ENCODE measurements at places on chromosomes 5 and 9.
A peak's percentile ranks its signal among the peaks of the same experiment; 100 is the strongest.

GRCh38 chr9:121814594-121814993, 163.2 kb downstream of the DAB2IP start:
- DNase-seq, result no peak

DNA sequence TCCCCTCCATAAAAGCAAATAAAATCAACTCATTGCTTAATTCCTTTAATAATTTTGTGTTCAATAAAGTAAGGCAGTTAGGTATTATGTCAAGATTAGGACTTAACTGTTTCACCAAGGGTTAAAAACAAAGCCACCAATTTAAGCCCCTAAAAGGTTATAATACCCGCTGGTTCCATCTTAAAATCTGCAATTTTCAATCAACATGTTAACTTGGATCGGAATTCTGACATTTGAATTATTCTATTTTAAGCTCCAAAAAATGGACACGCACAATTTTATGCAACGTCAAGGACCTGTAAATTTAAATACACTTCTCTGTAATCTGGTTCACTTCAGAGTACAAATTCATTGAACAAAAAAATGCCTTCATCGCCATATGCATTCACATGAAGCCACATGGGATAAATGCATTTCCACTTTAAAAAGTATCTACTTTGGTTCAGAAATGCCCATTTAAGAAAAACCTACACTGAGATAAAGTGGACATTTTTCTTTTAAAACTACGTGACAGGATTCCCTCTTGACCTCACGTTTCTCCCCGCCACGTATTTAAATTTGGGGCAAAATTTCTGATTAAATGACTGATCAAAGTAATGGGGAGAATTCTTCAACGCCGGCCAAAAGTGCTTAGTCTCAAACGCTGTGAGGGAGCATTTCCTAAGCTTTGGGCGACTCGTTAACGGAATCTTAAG, 721 bp downstream of the GIN1 start:
- DNase-seq, result no peak

DNA sequence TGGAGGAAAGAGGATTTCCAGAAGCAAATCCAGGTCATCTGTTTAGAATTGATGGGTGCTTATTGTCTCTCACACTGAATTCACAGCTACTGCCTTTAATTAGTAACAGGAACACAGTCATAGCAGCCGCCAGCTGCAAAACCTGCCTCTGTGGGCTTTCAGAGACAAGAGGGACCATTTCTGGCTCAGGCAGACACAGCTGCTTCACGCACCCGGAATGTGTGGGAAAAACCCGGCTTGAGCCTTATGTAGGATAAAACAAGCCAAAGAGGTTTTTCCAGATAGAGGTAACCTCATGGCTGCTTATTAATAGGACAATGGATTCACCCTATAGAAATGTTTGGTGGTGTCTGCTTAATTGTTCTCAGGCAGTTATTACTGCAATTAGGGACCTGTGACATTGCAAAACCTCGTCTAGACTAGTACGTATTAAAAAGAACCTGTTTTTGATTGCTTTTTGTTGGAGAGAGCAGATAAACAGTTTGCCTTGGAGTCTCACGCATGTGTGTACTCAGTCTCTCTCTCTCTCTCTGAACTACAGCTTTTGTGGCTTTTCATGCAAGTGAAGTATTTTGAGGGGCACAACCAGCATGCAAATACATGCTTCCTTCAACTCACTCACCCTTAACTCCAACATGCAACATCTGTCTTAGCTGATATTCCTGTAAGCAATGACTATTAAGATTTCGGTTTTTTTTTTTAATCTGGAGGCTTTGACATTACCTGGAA, 302.7 kb downstream of the PLK2 start:
- no peak for DNase-seq

DNA sequence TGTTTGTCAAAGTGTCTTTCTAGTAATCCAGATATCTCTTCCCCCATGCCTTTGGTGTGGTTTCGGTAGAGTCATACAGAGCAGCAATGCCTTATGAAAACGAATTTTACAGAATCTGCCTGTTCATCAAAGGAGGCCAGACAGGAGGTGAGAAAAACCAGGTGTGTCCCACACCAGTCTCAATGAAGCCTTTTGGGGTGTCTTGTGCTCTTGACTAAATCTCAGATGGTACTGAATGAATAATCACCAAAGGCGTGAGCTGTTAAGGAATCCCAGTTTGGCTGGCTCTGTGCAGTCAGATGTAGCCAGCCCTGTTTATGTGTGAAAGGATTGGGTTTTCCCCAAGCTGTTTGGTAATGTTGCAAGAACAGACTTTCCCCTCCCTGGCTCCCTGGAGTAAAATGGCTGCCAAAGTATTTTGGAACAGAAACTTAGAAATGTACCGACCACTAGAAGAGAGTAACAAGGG, 70.8 kb upstream of the CDKN2B start:
- peak; percentile 2 for DNase-seq

- DNase-seq, result no peak
These were observed 194.6 kb downstream of the MEF2C start for GRCh38 chr5:88688156-88688983.

DNA sequence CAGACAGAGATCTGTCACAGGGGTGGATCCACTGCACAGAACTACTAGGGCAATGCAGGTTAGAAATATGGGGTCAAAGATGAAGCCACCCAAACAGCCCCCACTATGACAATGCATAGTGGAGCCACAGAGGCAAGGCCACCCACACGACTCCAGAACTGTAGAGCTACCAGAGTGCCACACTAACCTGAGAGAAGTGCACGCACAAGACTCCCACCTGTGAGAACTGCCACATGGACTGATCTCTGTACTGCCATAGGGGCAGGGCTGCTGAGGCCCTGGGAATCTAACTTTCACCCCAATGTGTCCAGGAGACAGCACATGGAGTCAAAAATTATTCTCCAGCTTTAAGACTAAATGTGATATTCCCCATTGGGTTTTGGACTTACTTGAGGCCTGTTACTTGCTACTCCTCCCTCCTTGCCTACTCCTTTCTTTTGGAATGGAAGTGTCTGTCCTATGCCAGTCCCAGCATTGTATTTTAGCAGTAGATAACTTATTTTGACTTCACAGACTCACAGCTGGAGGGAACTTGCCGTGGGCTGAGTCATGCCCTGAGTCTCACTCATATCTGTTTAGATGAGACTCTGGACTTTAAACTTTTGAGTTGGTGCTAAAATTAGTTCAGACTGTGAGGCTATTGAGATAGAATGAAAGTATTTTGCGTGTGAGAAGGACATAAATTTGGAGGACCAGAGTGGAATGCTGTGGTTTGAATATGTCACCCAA, 853.3 kb downstream of the MAT2B start:
- no peak for DNase-seq

DNA sequence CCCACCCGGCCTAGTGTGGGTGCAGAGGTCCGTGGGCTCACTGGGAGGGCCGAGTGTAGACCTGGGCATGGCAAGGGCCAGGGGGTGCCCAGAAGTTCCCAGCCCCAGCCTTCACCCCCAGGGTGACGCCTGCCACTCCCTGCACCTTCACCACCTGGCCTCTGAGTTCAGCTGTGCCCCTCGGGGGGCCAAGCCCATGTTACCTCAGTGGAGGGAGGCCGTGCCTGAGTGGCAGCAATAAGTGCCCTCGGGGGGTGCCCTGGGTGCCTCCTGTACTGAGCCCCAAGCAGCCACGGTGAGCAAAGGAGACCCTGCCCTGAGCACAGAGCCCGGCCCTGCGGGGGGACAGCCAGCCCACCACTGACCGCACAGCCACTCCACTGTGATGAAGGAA, 10.3 kb upstream of the FCN2 start:
- no peak for DNase-seq

GRCh38 chr9:6714176-6714575, 43.6 kb upstream of the KDM4C start:
- DNase-seq, result no peak

DNA sequence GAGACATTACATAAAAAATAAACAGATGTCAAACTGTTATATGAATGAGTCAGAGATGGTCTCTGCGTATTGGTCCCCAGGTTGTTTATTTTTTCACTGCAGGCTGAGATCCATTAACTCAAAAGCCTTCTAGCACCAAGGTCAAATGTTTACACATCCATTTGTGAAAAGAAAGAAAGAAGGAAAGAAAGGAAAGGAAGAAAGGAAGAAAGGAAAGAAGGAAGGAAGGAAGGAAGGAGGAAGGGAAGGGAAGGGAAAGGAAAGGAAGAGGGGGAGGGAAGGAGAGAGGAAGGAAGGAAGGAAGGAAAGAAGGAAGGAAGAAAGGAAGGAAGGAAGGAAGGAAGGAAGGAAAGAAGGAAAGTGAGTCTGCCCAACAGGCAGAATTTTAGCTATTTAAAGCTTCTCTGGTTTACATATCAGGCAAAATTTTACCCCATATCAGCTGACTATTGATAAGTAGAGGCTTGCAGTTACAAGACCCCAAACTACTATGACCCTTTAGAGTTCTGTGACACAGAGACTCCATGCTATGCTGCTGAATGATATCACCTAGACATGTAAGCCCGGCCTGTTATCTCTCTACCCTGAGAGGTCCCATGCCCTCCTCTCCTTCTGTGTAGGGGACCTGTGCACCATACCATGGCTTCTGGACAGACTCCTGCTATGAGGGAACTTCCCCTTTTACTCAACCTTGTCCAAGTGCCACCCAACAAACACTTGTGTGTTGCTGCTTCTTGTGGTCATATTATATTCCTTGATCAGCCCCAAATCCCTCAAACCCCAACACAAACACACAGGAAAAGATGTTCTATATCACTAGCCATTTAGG, 59.0 kb downstream of the DRD1 start:
- DNase-seq, result no peak

GRCh38 chr9:129363216-129363873, 185.3 kb upstream of the IER5L start:
- no peak for DNase-seq

DNA sequence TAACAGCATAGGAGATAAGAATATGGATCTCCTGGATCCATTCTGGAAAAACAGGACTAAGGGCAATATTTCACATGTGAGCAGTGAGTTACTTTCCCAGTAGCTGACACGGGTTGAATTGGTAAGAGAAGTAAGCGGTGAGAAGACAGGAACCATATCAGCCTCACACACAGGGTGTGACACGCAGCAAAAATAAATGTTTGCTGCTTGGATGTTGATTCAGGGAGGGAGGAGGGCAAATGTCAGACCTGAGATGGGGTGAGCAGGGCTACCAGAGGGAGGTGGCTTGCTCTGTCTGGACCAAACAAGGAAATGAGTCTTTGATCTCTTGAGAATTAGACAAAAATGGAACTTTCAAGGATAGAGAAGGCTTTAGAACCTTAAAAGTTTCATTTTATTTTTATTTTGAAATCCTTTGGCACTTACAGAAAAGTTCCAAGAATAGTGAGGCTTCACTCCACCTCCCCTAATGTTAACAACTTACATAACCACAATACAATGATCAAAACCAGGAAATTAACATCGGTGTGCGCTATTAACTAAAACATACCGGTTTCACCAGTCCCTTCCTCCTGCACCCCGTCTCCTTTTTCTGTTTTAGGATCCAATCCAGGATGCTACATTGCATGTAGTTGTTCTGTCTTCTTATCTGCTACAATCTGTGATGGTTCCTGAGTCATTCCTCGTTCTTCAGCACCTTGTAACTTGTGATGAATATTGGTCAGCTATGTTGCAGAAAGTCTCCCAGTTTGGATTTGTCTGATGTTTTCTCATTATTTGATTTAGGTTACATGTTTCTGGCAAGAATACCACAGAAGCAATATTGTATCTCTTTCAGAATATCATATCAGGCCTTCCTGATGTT, 20.5 kb upstream of the ARHGEF28 start:
- no peak for DNase-seq

DNA sequence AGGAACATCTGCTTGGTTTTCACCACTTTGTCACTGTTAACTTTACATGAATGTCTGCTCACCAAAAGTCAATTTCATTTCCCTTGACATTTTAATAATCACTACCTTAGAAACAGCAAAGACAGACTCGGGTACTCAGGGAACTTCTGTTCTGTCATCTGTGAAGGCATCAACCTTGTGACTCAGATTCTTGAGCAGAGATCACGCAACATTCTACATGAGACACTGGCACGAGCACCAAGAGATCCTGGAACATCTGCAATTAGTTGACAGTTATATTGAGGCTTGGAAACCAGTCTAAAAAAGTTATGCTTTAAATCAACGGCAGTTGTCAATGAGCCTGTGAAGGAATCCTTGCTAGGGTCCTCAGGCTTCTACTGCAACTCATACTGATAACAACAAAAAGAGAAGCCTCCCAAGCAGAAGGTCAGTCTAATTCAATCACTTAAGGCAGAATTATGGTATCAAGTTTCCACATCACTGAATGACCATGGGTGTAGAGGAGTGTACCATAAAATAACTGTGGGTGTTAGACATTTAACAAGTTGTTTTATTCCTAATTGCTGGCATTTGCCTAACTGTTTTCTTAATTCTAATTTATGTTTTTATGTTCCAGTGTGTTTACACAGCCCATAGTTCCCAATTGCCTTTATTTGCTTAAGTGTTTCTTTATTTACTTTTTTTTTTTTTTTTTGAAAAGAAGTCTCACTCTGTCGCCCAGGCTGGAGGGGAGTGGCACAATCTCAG, 3.3 kb upstream of the PBX3 start:
- DNase-seq, result no peak

DNA sequence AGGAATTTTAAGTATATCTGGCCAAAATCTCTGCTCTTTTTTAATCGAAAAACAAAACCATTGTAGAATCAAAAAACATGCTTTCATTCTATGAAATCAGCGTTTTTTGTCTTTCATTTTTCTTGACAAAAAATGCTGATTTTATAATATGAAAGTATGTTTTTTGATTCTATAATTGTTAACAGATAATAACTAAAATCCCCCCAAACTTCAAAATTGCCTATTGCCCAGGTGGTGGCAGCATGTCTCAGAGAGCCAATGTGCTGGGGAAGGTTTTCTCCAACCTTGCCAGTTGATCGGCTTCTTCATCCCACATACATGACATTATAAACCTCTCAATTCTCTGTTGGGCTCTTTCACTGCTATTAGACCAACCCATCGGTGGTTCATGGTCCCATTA, 5.1 kb upstream of the SMIM15 start:
- no peak for DNase-seq

DNA sequence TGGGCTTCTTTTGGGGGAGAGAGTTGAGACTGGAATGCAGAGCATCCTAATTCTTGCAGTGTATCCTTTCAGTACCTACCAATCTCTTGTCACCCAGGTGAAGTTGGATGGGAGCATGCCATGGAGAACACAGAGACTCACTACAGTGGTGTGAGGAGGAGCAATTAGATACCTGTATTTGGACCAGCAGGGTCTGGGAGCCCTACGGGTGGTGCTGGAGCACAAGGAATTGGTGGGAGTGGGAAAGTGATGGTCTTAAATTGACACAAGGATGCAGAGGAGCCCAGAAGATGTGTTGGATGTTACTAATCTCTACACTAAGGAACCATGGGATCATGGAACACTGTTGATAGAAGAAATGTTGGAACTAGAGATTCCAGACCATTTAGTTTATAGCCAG, 212.7 kb downstream of the CHSY3 start:
- DNase-seq, result no peak

- no peak for DNase-seq
These were observed 84.6 kb upstream of the FBXW11 start for GRCh38 chr5:172090976-172091547.

- no peak for DNase-seq
These were observed 1.0 kb upstream of the MINAR2 start for GRCh38 chr5:129746876-129747275.

- no peak for DNase-seq
These were observed 858 bp upstream of the SOWAHA start for GRCh38 chr5:132812123-132812765.

Measured in effector CD4-positive, alpha-beta T cell (primary cell).